ENCODE measurements at places on chromosomes 13 and 19. TPM values are rescaled to one million over a fixed set of nuclear protein-coding genes. Genes with fewer than 3 reads are reported as not detected.
A peak's percentile ranks its signal among the peaks of the same experiment; 100 is the strongest.

HCN2 gene
- 1.2 TPM for total RNA-seq

HRC gene
- total RNA-seq: not detected

PSG11 gene
- not detected for total RNA-seq

LYL1 gene
- total RNA-seq: 3.7 TPM

FXYD1 gene
- total RNA-seq: not detected

MEIOSIN gene
- not detected for total RNA-seq

C19orf73 gene
- total RNA-seq: 1.7 TPM

SLC35E1 gene
- total RNA-seq: 43.4 TPM

DNA sequence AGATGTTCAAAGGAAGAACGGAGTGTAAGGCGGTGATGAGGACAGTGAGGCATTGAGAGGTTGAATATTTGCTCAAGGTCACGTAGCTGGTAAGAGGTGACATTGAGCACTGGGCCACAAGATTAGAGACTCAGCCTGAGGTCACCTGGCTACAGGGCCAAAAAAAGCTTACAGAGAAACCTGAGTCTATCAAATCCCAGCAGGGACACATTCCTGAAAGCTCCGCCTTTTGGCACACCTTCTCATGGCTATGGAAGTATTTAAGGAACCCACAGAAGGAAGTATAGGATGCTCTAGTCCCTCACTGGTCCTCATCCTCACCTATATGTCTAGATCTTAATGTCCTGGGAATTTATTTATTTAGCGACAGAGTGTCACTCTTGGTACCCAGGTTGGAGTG lies 17.4 kb downstream of the ZNF586 start:
- H3K4me3 ChIP-seq: no peak overlapping the region
- no peaks in the 10 kb centered on the region for H3K27me3 ChIP-seq
- peaks cover 75% of the 10 kb centered on the region for H3K36me3 ChIP-seq
- DNase-seq: no peak
- peaks cover 11% of the 10 kb centered on the region for H3K4me1 ChIP-seq

DNA sequence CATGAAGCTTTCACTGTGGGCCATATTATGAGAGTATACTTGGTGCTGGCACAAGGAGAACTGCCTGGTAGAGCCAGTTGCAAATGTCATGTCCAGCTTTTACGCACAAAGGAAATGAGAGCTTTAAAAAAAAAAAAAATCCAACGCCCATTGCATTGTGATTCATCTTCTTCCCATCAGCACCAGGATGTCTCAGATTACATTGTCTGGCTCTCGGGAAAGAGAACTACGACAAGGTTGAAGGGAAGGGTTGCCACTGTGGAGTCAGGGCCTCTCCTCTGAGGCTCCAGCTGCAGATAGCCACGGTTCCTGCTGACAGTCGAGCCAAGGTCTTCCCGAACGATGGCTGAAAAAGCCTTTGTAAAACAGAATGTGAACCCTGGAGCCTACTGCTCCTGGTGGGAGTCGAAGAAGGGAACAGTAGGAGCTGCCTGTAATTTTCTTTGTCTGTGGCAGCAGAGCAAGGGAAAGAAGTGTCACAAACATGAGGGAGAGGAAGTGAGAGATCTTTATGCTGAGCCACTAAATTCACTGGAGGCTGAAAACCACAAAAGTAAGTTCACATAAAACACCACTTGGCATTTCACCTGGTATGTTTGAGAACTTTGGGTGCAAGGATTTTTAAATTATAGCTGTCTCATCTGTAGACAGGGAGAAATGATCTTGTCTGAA lies 704.7 kb downstream of the DIAPH3 start:
- H3K27me3 ChIP-seq: peaks cover 2% of the 10 kb centered on the region
- no peak overlapping the region for H3K27ac ChIP-seq
- peaks cover 8% of the 10 kb centered on the region for H3K4me1 ChIP-seq
- no peak overlapping the region for H3K4me3 ChIP-seq
- DNase-seq: no peak

DNA sequence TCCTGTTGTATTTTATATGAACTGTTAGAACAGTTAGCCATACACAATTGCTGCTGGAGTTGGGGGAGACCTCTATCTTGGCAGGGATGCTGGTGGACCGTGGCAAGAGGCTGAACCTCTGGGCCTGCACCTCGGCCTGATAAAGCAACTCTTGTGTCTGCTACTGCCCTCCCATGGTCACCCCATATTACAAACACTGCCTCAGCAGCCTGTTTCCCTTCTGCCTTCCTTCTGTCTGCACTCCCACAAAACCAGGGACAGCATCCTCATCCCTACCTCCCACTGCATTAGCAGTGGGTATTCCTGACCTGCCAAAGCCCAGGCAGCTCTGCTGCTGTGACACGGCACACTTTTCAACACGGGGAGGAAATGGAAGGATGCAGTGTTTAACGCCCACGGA lies 456.4 kb downstream of the FGF14 start:
- H3K36me3 ChIP-seq: no peaks in the 10 kb centered on the region
- DNase-seq: no peak
- no peaks in the 10 kb centered on the region for H3K4me1 ChIP-seq
- no peaks in the 10 kb centered on the region for H3K27me3 ChIP-seq

- no peaks in the 10 kb centered on the region for H3K27me3 ChIP-seq
- no peak overlapping the region for H3K4me3 ChIP-seq
- H3K27ac ChIP-seq: no peak overlapping the region
- H3K36me3 ChIP-seq: no peaks in the 10 kb centered on the region
- H3K4me1 ChIP-seq: no peaks in the 10 kb centered on the region
Observed at GRCh38 chr19:31979362-31979761, 366.0 kb upstream of the ZNF507 start.

GRCh38 chr19:4014541-4015491 lies 7.3 kb downstream of the PIAS4 start:
- DNase-seq: peak; percentile 63
- H3K4me3 ChIP-seq: no peak overlapping the region
- H3K27ac ChIP-seq: no peak overlapping the region
- peaks cover 2% of the 10 kb centered on the region for H3K36me3 ChIP-seq

DNA sequence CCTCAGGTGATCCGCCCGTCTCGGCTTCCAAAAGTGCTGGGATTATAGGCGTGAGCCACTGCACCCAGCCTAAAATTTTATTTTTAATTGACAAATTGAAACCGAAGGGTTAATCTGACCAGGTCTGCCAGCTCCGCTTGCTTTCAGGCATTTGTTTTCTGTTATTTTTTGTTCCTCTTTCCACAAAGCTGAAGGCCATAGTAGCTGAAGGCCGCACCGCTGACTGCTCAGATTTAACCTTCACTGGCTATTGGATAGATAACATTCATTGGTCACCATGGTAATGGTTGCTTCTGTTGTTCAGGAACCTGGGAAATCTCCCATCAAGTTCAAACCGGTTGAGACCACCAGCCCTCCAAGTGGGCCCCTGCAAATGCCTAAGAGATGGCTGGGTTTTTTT lies 124.5 kb upstream of the USP29 start:
- peaks cover 2% of the 10 kb centered on the region for H3K36me3 ChIP-seq
- H3K4me3 ChIP-seq: no peak overlapping the region
- H3K27ac ChIP-seq: no peak overlapping the region
- no peak for DNase-seq
- H3K4me1 ChIP-seq: no peaks in the 10 kb centered on the region

GRCh38 chr13:31351376-31351775 lies 151.6 kb downstream of the B3GLCT start:
- peaks cover 13% of the 10 kb centered on the region for H3K27me3 ChIP-seq
- DNase-seq: no peak
- H3K4me1 ChIP-seq: no peaks in the 10 kb centered on the region
- no peak overlapping the region for H3K4me3 ChIP-seq

DNA sequence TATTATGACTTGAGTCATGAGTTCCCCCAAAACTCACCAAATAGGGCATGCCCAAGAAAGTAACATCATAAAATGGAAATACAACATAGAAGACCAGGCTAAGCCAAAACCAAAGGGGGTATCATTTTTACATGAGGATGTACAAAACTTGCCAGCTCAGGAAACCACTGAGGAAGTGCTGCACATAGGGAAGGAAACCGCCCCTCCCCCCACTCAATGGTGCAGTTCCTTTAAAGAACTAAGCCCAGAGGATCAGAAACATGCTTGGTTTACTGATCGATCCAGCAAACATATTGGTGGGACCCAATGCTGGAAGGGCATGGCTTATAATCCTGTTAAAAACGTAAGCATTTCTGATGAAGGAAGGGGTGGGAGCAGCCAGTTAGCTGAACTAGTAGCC lies 4.2 kb upstream of the ZNF486 start:
- peak overlapping the region; percentile 63 for H3K27ac ChIP-seq
- H3K36me3 ChIP-seq: peaks cover 44% of the 10 kb centered on the region
- H3K4me3 ChIP-seq: peak overlapping the region; percentile 23
- H3K4me1 ChIP-seq: peaks cover 12% of the 10 kb centered on the region
- no peak for DNase-seq

- H3K36me3 ChIP-seq: peaks cover 48% of the 10 kb centered on the region
- H3K27me3 ChIP-seq: no peaks in the 10 kb centered on the region
- H3K4me1 ChIP-seq: peaks cover 28% of the 10 kb centered on the region
- H3K4me3 ChIP-seq: no peak overlapping the region
- peak; percentile 64 for DNase-seq
- H3K27ac ChIP-seq: peak overlapping the region; percentile 56
Observed at GRCh38 chr19:48230555-48231129, 25.1 kb downstream of the CARD8 start.

DNA sequence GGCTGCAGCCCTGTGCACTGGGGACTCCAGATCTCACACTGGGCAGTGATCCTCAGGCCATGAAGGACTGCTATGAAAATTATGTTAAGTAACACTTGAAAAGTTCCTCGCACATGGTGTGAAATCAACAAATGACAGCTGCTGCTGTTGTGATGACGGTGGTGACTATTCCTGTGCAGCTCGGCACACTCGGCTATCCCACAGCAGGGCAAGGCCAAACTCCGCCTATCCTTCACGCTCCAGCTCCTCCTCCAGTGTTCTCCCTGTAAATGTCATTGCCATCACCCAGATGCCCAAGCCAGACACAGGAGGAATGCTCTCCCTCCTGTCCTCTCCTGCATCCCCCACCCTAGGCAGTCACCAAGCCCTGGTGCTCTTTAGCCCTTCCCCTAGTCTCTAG lies 31.3 kb downstream of the GRIK5 start:
- H3K36me3 ChIP-seq: no peaks in the 10 kb centered on the region
- H3K4me1 ChIP-seq: no peaks in the 10 kb centered on the region
- no peak for DNase-seq
- no peak overlapping the region for H3K4me3 ChIP-seq

DNA sequence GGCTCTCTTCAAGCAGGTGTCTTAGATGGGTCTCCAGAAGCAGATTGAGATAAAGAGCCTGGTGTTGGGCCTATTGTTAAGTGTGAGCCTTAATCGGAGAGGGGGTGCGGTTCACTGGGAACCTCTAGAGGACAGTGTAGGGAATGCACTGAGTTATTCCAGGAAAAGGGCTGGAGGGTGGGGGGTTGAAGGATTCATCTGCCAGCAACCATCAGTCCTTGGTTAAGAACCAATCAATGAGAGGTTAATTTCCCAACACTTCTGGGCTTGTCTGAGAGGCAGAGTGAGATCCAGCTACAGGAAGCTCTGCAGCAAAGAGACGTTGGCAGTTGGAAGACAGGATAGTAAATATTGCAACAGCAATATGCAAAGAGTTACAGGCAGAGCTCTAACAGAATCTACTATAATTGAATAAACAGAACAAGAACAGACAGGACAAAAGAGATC lies 28.7 kb downstream of the CYP4F2 start:
- no peak overlapping the region for H3K27ac ChIP-seq
- peaks cover 6% of the 10 kb centered on the region for H3K27me3 ChIP-seq
- peaks cover 15% of the 10 kb centered on the region for H3K4me1 ChIP-seq
- no peak for DNase-seq

DNA sequence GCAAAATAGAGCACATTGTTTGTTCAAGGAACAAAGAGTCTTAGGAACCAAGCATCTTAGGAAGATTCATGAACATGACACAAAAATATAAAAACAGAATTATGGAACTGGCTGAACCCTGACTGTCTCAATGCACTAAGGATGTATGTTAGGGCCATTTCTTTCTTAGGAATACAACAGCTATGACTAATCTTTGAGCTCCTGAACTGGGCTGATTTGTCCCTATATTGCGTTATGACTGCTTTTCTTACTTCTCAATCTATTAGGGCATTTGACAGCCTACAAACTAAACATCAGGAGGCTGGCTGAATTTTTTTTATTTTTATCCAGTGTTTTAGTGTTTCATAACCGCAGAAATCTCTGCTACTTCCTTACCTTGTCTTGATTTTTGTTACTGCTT lies 211.2 kb downstream of the OXGR1 start:
- no peaks in the 10 kb centered on the region for H3K36me3 ChIP-seq
- no peak for DNase-seq
- no peaks in the 10 kb centered on the region for H3K4me1 ChIP-seq
- no peak overlapping the region for H3K27ac ChIP-seq
- no peak overlapping the region for H3K4me3 ChIP-seq

DNA sequence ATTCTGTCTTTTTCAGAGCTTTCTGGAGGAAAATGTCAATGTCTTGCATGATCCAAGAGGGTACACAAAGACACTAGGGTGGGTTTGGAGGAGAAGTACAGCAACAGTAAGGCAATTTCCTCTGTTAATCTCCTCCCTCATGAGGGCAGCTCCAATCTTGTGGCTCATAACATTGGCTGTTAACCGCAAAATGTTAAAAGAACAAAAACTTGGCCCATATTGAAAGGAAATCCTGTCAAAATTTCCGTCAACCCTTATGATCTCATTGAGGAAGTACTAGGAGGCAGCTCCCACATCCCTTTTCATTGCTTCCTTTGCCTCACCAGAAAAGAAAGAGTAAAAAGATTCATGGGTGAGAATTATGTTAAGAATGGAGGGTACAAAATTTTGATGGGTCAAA lies 11.6 kb downstream of the OXGR1 start:
- H3K27ac ChIP-seq: no peak overlapping the region
- no peak overlapping the region for H3K4me3 ChIP-seq
- no peaks in the 10 kb centered on the region for H3K36me3 ChIP-seq

DNA sequence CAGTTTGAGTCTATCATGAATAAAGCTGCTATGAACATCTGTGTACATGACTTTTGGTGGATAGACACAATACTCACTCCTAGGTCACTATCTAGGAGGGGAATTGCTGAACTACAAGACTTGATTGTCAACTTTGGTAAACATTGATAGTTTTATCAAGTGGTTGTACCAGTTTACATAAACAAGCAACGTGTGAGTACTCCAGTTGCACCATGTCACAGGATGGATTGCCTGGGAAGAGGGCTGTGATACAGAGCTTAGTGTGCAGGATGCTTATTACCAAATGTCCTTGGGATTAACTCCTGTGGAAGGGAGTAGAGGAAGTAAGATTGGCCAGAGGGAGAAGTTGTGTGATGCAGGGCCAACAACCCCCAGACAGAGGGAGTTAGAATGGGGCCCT lies 37.7 kb downstream of the RAP2A start:
- peaks cover 2% of the 10 kb centered on the region for H3K36me3 ChIP-seq
- H3K27me3 ChIP-seq: peaks cover 2% of the 10 kb centered on the region
- H3K4me3 ChIP-seq: no peak overlapping the region

DNA sequence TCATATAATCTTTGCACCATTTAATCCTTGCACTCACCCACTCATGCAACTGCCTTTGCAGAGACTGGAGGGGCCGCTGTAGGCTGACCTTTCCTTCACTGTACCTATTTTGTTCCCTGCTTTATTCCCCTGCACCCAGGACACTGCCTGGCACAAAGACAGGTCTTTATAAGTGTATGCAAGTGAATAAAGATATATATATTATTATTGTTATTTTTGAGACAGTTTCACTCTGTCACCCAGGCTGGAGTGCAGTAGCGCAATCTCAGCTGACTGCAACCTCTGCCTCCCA lies 3.8 kb downstream of the ALOX5AP start:
- no peaks in the 10 kb centered on the region for H3K27me3 ChIP-seq
- peaks cover 60% of the 10 kb centered on the region for H3K4me1 ChIP-seq
- H3K27ac ChIP-seq: peak overlapping the region; percentile 31
- DNase-seq: peak; percentile 19
- H3K4me3 ChIP-seq: no peak overlapping the region

GRCh38 chr13:111387945-111388600 lies 67.6 kb downstream of the TEX29 start:
- no peak overlapping the region for H3K27ac ChIP-seq
- no peak overlapping the region for H3K4me3 ChIP-seq
- H3K36me3 ChIP-seq: no peaks in the 10 kb centered on the region
- H3K27me3 ChIP-seq: no peaks in the 10 kb centered on the region
- peaks cover 26% of the 10 kb centered on the region for H3K4me1 ChIP-seq
- peak; percentile 5 for DNase-seq

Measured in activated naive CD8-positive, alpha-beta T cell treated with anti-CD3 and anti-CD28 coated beads, Interleukin-2, amount 10 ng/mL, durations not matched to agents 7 days and 5 days (primary cell).